Stimulated activated CD4-positive, alpha-beta T cell treated with anti-CD3 and anti-CD28 coated beads, Interleukin-1b, Interleukin-23, amount 100 ng/mL, for 1 hour (primary cell): ENCODE measurements at places on chromosomes 2 and 18.

DNA sequence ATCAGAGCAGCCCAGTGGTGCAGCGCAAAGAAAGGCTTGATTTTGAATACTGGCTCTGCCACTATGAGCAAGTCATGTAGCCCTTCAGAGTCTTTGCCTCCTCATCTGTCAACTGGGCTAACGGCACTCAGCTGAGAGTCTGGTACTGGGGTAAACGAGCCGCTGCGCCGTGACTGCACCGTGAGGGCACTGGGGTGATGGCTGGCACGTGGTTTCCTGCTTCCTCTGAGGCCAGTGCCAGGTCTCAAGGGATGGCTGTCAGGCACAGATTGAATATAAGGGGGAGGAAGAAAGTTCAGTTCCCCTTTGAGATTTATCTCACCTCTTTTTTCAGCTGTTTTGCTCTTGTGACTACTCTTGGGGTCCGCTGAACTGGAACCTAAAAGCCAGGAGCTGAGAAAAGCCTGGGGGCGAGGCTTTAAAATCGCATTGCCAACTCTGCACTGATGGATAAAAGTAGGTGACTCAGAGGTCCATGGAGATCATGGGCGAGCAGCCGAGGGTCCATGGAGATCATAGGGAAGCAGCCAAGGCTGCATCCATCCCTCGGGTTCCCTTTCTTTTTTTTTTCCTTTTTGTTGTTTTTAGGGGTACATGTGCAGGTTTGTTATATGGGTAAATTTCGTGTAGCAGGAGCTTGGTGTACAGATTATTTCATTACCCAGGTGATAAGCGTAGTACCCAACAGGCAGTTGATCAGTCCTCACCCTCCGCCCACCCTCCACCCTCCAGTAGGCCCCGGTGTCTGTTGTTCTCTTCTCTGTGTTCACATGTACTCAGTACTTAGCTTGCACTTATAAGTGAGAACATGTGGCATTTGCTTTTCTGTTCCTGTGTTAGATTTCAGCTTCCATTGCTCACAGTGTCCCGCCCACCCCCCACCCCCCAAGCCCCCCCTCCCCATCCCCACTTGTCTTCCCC, 114.3 kb downstream of the SPP2 start:
- DNase-seq: no peak

DNA sequence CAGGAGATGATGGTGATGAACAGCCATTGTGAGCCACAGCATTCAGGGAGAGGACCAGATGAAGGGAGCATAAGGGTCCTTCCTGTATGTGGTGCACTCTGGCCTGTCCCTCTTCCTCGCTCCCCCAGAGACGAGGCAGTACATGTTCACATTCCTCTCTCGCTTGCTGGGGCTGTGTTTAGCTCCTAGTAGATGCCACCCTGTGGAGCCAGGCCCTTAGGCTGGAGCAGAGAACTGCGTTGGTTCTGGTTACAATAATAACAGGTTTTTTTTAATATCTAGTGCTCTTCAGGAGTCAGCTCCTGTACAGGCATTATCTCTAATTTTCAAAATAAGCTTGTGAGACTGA, 171.1 kb upstream of the MYT1L start:
- DNase-seq: no peak

DNA sequence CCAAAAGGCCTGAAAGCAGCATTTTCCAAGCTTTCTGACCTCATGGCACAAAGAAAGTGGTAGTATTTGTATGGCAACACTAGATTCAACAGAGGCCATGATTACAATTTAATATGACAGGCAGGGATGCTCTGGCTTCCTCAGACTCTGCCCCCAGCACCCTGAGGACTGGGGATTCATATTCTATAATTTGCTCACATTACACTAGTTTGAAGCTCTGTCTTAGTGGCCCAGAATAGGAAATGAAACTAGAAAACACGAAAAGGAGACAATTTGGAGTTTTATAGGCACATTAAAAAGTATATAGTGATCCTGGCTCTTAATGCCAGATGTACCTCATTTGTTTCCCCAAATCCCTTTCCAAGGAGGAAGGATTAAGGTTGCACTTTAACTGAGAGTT, 173.0 kb upstream of the STK17B start:
- DNase-seq: no peak

GRCh38 chr2:100352521-100352920, 30.2 kb upstream of the LONRF2 start:
- DNase-seq: no peak

- DNase-seq: no peak
Observed at GRCh38 chr2:23270810-23271209, 114.2 kb upstream of the KLHL29 start.

- no peak for DNase-seq
Observed at GRCh38 chr2:142952793-142953494, 75.5 kb downstream of the KYNU start.

DNA sequence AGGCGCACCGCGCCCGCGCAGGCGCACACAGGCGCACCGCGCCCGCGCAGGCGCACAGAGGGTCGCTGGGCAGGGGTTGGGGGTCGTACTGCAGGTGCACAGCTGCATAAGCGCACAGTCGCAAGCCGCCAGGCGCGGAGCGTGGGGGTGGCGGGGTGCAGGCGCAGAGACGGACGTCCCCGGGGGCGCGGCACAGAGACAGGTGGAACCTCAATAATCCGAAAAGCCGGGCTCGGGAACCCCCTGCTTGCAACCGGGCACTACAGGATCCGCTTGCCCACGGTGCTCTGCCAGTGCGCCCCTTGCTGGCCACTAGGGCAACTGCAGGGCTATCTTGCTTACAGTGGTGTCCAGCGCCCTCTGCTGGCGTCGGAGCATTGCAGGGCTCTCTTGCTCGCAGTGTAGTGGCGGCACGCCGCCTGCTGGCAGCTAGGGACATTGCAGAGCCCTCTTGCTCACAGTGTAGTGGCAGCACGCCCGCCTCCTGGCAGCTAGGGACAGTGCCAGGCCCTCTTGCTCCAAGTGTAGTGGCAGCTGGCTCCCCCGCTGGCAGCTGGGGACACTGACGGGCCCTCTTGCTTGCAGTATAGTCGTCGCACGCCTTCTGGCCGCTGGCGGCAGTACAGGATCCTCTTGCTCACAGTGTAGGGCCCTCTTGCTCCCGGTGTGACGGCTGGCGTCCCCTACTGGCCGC, 34.9 kb downstream of the FAM110C start:
- no peak for DNase-seq

GRCh38 chr2:136131961-136132824, 14.2 kb upstream of the CXCR4 start:
- no peak for DNase-seq

- DNase-seq: no peak
Observed at GRCh38 chr18:64717026-64717425, 568.1 kb upstream of the LINC00305 start.

DNA sequence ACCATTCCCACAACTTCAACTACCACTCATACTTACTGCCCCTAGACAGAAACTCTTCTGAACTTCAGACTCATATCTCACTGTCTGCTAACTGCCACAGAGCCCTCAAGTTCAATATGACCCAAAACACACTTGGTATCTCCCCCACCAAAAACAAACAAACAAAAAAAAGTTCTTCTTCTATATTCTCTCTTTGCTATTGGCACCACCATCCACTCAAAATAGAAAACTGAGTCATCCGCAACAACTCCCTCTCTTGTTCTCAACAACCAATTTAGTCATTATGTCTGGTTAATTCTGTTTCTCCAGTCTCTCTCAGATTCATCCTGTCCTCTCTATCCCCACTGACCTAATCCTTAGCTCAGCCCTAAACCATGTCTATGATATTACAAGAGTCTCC, 7.2 kb upstream of the DCTN1 start:
- no peak for DNase-seq

DNA sequence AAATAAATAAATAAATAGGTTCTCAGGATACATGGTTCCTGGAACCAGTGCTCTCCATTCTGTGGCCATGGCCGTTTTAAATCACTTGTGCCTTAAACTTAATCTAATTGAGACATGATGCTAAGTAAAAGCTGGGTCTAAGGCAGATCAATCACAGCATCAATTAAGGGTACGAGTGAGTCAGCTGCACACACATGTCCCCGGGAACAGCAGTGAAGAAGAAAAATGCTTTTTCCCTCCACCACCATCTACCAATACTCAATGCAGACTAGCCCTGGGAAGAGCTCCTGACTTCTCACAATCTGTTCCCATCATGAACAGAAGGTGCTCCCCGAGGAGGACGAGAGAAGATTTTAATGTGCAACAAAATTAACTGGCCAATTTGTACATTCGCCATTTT, 6.8 kb upstream of the CHMP1B start:
- no peak for DNase-seq

GRCh38 chr2:37560241-37560848, 111.1 kb downstream of the CDC42EP3 start:
- no peak for DNase-seq

GRCh38 chr18:58838946-58839345, 25.7 kb upstream of the ZNF532 start:
- DNase-seq: no peak

- DNase-seq: no peak
Observed at GRCh38 chr2:122539311-122539710, 783.9 kb downstream of the TSN start.

GRCh38 chr2:238652053-238652770, 195.7 kb upstream of the TWIST2 start:
- DNase-seq: no peak

DNA sequence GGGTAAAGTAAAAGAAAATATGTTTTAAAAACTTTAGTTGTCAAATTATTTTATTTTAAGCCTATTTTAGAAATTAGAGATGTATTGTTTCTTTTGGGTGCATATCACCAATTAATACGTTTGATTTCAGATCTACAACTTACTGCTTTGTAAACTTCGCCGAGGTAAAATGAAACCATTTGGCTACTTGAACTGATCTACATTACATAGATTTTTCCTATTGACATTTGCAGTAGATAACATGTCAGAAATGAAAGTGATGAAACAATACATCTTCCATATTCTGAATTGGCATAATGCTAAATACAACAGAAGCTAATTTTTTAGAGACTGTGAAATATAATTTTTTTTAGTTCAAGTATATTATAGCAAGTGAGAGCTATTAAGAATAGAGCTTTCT, 39.5 kb downstream of the GLS start:
- no peak for DNase-seq

- DNase-seq: no peak
Observed at GRCh38 chr2:144603334-144603733, 83.4 kb upstream of the ZEB2 start.

- DNase-seq: no peak
Observed at GRCh38 chr18:41395695-41396094, 559.3 kb upstream of the PIK3C3 start.

DNA sequence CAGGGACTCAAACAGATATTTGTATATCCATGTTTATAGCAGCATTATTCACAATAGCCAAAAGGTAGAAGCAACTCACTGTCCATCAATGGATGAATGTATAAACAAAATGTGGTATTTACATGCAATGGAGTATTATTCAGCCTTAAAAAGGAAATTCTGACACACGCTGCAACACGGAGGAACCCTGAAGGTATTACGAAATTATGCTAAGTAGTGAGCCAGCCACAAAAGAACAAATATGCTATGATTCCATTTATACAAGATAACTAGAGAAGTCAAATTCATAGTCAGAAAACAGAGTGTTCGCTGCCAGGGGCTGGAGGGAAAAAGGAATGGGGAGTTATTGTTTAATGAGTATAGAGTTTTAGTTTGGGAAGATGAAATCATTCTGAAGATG, 61.0 kb upstream of the CDKL4 start:
- DNase-seq: no peak

DNA sequence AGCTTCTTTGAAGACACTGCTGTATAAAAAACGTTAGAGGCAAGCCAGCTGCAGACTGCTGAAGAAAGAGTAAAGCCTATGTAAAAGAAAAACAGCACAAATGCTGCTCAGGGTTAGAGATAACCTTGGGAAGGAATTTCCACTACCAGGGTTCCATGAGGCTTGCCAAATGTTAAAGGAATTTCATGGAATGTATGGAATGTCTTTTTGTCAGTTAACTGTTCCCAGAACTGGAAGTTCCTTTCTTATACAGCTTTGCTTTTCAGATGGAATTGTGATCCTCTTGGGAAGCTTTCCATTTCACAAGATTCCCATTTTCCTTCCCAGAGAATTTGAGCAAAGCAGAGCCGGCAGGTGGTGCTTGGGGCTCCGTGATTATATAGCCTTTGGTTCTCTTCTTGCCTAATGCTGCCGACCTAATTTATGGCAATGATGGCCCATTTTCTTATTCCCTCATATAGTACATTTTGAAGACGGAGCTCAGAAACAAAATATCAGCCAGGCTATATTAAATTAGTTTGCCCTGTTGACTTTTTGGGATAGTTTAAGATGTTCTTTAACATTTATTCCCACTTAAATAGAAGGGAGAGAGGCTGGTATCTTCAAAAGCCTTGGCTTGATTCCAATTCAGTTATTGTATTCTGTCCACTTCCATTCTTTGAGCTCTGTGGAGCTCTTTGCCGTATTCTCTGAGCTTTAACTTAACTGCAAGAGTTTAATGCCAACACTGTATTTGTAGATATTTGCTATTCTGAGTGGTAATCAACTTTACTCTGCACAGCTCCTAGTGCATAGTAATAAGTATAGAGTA, 162.3 kb downstream of the PHLPP1 start:
- no peak for DNase-seq

DNA sequence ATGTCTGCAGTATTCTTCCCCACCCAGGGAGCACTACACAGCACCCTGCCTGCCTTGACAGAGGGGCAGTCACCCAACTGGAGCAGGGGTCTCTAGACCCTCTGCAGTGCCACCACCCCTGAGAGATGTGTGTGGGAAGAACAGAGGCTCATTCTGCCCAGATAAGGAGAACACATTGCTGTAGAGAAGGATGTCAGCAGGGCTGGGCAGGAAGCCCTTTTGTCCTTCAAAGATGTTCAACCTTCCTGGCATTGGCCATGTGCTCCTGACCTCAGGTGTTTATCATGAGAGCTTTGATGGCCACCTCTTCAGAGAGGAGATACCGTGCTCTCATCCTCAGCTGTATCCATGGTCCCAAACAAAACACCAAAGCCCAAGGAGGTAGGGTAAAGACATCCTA, 4.6 kb upstream of the TEX51 start:
- DNase-seq: no peak

GRCh38 chr2:97646977-97647376, 1.1 kb downstream of the COX5B start:
- DNase-seq: no peak

DNA sequence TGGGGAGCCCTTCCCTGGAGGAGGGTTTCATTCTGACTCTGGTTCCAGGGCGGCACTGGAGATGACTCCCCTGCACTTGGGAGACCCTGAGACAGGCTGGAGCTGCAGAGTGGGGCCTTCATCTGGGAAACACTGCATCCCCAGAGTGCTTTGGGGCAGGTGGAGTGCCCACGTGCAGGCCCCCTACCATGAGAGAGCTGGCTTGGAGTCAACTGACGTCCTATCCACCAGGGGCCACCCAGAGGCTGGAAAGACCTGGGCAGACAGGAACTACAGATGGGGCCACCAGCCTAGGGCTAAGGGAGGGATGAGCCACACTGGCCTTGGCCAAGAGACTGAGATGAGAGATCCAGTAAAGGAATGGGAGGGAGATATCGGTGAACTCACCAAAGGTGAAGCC, 153.8 kb downstream of the ASB1 start:
- DNase-seq: no peak

DNA sequence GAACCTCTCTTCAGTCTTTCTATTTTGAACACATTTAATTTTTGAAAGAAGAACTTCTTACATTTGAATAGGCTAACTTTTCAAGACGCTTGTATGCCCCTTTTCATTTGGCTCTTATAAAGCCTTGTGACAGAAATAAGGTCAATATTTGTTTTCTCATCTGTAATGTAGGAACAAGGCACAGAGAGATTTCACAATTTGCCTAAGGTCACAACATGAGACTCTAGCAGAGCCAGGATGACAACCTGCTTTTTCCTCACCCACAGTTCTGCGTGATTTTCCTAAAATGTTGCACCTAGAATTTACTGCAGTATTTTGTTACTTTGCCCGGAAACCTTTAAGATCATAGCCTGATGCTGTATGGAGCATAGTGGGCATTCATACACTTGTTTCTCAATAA, 67.4 kb downstream of the TXNL1 start:
- DNase-seq: no peak
